Psoas muscle (tissue), 8 donors: ENCODE measurements at places on chromosomes 1 and 21. TPM values are rescaled to one million over a fixed set of nuclear protein-coding genes. Genes with fewer than 3 reads are reported as not detected.

DNA sequence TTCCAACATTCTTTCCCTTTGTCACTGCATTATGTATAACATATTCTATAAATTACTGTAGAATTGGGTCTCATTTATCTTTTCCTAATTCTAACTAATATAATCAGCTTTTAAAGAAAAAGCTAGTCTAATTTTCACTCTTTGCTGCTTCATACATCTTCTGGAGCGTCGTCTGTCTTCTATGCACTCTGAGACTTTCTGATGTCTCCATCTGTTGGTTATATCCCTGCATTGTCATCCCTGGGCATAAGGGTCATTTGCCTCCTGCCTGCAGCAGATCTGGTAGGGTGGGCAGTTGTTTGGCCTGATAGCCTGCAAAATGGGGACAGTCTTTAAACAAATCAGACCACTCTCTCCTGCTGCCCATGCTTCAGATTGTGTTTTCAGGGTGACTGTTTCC lies 40.8 kb upstream of the DYNLT5 start:
- DNase-seq, result no peak

- DNase-seq, result no peak
Observed at GRCh38 chr1:110347182-110347893, 8.2 kb downstream of the RBM15 start.

GRCh38 chr1:217106231-217106901 lies 383.1 kb upstream of the ESRRG start:
- no peak for DNase-seq

- no peak for DNase-seq
Observed at GRCh38 chr1:169108223-169108622, 1.7 kb downstream of the ATP1B1 start.

Gene MROH9
- not detected for total RNA-seq

Gene CLDN17
- not detected for total RNA-seq
